ENCODE measurements at places on chromosomes 7 and 10.

DNA sequence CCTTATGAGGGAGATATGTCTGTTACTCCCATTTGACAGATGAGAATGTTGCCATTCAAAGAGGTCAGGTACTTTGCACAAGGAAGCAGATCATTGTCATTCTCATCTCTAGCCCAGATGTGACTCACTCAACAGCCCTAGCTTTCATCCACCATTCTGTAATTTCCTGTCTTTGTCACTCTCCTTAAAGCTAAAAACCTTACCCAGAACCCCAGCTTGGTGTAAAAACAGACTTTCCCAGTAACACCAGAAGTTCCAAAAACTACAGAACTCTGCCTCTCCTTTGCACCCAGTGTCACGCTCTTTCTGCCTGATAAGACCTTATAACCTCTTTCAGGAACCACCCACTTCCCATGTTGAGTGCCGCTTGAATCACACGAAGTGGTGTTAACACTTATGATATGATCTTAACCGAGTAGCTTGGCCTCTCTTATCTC is 89.1 kb upstream of the SP4 start:
- DNase-seq: no peak

- DNase-seq: no peak
Observed at GRCh38 chr10:109126541-109126940, 796.8 kb downstream of the XPNPEP1 start.

DNA sequence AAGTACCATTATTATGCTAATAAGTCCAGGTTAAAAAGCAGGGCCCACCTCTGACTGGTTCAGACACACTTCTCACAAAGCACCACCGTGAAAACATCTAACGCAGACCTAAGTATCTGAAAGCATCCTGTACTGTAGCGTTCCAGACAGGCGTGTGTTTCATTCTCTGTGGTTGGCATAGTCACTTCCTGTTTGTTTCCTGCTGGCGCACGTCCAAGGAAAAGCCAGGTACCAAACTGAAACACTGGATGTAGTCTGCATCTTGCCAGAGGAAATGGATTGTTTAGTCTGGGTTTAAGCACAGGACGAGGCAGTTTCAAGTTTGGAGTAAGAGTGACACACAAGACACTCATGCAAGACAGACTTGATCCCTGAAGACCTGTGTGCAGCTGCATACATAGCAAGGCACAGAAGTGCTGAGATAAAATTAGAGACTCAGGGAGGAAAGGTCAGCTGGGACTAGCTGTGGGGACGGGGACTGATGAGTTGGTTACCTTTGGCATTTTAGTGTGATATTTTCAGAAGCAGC is 23.3 kb downstream of the BPGM start:
- no peak for DNase-seq

DNA sequence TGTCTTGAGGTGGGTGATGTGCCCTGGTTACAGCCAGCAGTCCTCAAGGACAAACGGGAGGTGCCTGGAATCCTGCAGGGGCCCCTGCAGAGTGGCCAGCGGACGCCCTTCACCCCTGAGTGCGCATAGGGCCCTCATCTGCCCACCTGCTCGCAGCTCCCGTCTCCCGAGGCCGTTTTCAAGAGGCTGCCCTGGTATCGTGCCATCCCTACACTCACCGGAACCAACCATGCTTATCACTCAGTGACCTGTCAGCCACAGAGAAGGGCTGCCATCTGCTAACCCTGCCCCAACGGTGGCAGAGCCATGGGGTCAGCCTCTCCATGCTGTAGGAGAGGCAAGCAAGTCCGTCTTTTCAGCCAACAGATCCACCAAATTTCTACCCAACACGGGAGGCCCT is 122.0 kb downstream of the FAM53B start:
- no peak for DNase-seq

DNA sequence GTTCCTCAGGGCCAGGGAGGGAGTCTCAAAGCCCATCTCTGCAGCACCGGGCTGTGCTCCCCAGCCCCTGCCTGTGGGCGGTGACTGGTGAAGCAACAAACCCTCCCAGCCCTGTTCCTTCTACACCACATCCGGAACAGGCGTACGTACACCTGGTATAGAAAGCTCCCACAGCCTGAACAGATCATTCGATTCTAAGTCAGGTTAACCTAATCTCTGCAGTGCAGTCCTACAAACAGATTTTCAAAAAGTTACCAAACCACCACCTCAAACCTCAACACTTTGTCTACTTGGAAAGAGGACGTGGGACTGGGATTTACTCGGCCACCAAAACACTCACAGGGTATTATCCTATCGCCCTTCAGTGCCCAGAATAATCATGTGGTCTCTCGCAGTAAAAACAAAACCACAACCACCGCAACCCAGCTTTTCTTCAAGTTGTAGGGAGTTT is 238.4 kb downstream of the DIP2C start:
- no peak for DNase-seq

DNA sequence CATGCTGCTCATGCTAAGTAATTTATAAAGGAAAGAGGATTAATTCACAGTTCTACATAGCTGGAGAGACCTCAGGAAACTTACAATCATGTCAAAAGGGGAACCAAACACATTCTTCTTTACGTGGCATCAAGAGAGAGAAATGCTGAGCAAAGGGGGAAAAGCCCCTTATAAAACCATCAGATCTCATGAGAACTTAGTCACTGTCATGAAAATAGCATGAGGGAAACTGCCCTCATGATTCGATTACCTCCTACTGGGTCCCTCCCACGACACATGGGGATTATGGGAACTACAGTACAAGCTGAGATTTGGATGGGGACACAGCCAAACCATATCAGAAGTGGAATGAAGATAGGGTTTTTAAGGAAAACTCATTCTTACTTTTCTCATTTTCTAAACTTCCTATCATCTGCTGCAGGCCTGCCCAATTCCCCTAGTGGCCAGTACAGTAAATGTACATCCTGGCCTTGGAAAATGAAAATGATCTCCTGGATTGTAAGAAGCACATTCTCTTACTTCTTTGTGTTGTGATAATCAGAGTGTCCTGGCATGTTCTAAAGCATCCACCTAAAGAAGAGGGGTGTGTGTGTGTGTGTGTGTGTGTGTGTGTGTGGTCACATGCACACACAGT is 421.5 kb downstream of the LRMDA start:
- DNase-seq: no peak

DNA sequence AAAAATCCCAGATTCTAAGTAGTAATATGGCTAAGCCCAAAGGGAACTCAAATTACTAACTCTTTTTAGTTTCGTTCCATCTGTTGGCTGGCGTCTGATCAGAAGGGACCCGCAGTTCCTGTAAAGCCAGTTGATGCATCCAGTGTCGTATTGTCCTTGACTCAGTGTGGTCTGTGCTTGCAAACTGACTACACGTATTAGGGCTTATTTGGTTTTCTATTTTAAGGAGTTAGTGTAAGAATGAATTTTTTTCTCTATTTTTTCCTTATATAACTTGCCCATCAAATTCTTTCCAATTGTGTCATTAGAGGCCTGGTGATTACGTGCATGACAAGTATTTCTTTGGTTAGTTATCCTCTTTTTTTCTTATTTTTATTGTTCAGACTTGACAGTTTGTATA is 9.7 kb downstream of the ABCA13 start:
- DNase-seq: no peak

- peak; percentile 38 for DNase-seq
Observed at GRCh38 chr10:35644050-35644950, 2.2 kb upstream of the FZD8 start.

- DNase-seq: no peak
Observed at GRCh38 chr10:3468919-3469638, 296.5 kb upstream of the PITRM1 start.

DNA sequence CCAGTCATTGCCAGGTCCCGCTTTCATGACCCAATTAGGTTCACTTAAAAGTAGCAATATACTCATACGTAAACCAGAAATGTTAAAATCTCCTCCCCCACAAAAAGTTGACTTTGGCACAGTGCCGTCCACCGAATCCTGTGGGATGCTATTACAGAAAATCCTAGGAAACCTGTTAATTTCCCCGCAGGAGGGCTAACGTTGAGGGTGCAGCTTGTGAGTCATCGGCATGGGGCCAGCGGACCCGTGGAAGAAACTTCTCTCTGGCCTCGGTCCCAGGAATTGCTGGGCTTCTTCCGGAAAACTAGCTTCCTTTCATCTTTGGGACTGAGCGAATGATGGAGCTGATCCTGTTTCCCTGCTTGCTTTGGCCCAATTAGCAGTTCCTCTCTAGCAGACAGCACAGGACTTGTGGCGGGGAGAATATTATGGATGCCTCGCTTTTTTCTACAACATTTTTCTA is 13.5 kb downstream of the CRYGN start:
- DNase-seq: no peak

DNA sequence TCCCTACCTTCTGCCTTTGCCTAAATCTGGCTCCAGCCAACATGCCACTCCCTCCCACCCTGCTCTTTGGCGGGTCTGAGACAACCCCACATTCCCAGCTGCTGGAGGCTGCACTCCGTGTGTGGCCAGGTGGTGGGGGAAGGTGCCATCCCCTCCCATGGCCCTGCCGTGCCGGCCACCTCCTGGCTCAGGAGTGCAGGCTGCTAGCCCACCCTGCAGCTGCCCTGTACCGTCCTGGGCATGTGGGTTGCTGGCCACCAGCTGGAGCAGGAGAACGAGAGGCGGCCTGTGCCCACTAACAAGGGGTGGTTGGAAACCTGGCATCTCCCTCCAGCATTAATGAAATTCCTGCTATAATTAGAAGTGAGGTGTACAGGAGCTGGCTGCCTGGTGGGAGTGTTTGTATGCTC is 97.6 kb downstream of the ZMIZ1 start:
- DNase-seq: no peak

GRCh38 chr7:29214816-29215215 is 20.2 kb downstream of the CHN2 start:
- DNase-seq: no peak

DNA sequence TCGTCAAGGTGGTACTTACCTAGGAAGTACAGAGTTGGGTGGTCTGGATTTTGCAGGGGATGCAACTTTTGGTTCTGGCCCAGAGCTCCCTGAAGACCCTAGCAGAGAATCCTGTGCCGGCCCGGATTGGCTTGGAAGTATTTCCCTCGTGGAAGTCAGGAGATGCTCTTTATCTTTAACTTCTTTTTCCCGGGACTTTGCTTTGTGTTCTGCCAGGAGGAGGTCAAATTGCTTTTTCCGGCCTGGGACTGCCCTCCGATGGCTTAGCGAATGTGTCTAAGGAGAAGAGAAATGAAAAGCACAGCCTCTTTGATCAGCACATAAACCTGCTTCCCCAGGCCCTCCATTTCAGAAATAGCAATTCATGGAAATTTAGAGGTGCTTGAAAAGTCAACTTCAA is 57.0 kb upstream of the EFCAB10 start:
- no peak for DNase-seq

- DNase-seq: no peak
Observed at GRCh38 chr10:36302086-36302485, 660.0 kb upstream of the FZD8 start.

DNA sequence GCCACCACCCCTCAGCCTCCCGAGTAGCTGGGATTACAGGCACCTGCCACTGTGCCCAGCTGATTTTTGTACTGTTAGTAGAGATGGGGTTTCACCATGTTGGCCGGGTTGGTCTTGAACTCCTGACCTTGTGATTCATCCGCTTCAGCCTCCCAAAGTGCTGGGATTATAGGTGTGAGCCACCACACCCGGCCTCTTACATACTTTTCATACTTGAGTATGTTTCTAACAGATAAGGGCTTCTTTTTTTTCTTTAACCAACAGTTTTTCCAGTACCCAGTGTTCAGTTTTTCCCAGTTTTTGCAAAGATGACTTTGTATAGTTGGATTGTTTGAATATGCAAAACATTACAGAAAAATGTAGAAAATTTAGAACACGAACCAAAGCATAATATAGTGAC is 7.7 kb downstream of the EIF4H start:
- DNase-seq: no peak

DNA sequence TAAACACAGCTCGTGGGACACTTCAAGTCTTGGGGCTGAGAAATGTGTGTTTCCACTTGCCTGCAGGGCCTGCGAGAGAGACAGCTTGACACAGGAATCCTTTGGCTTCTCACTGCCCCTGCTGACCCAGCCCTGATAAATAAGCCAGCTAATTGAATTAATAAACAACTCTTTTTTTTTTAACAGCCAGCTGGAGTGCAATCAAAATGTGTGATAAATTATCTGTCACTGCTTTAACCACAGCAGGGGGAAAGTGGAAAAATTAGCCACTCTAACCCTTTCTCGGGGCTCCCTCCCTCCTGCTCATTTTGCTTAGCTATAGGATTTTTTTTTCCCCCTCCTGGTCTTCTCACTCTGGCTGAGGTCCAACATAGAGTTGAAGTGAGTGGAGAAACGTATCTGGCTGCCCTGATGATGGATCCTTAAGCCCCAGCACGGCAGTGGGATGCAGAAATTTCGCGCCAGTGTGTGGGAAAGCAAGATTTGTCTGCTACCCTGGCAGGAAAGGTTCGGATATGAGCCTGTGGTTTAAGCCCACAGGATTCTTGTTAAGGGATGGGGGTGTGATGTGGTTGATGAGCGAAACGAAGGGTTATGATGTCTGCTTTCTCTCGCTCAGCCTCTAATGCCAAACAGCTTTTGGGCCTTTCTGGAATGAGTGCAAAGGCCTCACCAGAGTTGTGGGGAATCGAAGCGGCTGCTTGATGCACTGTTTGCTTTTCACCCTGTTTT is 173.8 kb downstream of the TRIL start:
- no peak for DNase-seq

DNA sequence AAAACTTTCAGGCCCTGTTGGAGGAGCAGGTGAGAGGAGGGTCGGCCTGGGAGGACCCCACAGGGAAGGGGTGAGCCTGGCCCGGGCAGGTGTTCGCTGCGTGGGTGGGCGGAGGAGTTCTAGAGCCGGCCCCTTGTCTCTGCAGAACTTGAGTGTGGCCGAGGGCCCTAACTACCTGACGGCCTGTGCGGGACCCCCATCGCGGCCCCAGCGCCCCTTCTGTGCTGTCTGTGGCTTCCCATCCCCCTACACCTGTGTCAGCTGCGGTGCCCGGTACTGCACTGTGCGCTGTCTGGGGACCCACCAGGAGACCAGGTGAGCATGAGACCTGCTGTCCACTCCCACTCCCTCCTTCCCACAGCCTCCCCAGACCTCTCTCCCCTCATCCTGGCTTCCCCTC is 5.6 kb downstream of the ZNHIT1 start:
- peak; percentile 3 for DNase-seq

- peak; percentile 69 for DNase-seq
Observed at GRCh38 chr7:142445019-142445686, 187.3 kb upstream of the PRSS58 start.

GRCh38 chr10:121411004-121411403 is 187.2 kb downstream of the FGFR2 start:
- no peak for DNase-seq

DNA sequence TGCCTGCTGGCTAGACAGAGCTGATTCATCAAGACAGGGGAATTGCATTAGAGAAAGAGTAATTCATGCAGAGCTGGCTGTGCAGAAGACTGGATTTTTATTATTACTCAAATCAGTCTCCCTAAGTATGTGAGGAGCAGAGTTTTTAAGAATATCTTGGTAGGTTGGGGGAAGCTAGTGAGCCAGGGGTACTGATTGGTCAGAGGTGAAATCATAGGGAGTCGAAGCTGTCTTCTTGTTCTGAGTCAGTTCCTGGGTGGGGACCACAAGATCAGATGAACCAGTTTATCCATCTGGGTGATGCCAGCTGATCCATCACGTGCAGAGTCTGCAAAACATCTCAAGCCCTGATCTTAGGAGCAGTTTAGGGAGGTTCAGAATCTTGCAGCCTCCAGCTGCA is 39.8 kb downstream of the FOXI2 start:
- DNase-seq: no peak
